Activated T-cell treated with anti-CD3 and anti-CD28 coated beads for 48 hours (primary cell): ENCODE measurements at places on chromosomes 5 and 9.

- no peak for DNase-seq
These were observed 354.5 kb upstream of the IZUMO3 start for GRCh38 chr9:24900179-24900578.

- DNase-seq: no peak
These were observed 13.2 kb downstream of the ZFAND5 start for GRCh38 chr9:72351538-72352453.

GRCh38 chr5:17666726-17667235 lies 32.5 kb downstream of the TAF11L14 start:
- no peak for DNase-seq

DNA sequence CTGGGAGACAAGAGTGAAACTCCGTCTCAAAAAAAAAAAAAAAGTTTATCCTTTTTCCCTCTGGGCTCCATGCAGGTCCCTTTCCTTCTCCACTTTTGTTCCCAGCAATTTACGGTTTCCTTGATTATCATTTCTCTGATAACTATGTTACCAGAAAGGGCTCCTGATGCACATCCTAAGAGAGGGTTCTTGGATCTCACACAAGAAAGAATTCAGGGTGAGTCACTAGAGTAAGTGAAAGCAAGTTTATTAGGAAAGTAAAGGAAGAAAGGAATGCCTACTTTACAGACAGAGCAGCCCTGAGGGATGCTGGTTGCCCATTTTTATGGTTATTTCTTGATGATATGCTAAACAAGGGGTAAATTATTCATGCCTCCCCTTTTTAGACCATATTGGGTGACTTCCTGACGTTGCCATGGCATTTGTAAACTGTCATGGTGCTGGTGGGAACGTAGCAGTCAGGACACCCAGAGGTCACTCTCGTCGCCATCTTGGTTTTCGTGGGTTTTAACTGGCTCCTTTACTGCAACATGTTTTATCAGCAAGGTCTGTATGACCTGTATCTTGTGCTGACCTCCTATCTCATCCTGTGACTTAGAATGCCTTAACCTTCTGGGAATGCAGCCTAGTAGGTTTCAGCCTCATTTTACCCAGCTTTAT lies 13.5 kb upstream of the MELK start:
- DNase-seq: no peak

- no peak for DNase-seq
These were observed 5.3 kb downstream of the SLC1A1 start for GRCh38 chr9:4495537-4495936.

DNA sequence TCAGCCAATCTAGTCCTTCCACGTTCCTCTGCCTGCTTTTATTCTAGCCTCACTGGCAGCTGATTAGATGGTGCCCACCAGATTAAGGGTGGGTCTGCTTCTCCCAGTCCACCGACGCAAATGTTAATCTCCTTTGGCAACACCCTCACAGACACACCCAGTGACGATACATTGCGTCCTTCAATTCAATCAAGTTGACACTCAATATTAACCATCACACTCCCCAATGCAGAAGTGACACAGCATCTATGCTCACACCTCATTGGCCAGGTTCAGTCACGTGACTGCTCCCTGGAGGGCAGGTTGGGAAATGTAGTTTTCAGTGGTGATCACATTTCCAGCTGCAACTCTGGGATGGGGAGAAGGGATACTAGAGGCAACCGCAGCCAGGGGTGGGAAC lies 13.0 kb downstream of the SUSD3 start:
- DNase-seq: no peak

DNA sequence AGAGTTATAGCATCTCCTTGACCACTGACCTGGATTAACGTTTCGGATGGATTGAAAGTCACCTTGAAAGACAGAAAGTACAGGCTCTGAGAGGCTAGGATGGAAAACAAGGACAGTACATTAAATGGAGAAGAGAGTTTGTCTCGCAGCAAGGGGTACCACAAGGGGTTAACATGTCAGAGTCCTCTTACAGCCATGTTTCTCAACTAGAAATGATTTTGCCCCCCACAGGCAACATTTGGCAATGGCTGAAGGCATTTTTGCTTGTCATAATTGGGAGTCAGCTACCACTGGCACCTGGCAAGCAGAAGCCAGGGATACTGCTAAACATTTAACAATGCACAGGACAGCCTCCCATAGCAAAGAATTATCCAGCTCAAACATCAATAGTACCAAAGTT lies 90.8 kb upstream of the EQTN start:
- DNase-seq: no peak

GRCh38 chr5:154351141-154351540 lies 94.7 kb upstream of the SAP30L start:
- DNase-seq: no peak

DNA sequence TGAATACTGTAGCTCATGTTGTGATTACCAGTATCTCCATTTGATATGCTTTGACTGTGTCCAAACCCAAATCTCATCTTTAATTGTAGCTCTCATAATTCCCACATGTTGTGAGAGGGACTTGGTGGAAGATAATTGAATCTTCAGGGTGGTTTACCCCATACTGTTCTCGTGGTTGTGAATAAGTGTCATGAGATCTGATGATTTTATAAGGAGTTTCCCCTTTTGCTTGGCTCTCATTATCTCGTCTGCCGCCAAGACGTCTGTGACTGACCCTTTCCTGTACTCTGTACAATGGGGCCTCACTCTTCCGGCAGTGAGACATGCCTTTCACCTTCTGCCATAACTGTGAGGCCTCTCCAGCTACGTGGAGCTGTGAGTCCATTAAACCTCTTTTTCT lies 59.3 kb downstream of the TRIO start:
- DNase-seq: no peak

DNA sequence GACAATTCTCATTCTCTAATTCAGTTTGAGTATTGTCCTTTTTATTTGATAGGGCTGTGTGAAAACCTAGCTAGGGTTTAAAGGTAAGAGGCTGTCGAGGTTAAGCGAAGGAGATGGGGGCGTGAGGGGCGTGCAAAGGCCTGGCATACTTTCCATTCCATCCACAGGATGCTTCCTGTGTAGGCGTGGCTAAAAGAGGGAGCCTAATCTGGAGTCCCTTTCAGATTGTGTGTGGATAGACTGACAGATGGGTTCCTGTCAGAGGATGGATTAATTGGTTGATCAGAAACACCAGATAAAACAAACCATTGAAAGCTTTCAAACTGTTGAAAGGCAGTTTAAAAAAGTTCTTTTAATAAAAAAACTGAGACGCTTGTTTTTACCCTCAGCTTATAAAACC lies 1.1 kb upstream of the ELL2 start:
- no peak for DNase-seq

GRCh38 chr5:40227366-40227765 lies 452.3 kb upstream of the PTGER4 start:
- DNase-seq: no peak

GRCh38 chr9:85516455-85516854 lies 225.3 kb downstream of the AGTPBP1 start:
- DNase-seq: no peak

DNA sequence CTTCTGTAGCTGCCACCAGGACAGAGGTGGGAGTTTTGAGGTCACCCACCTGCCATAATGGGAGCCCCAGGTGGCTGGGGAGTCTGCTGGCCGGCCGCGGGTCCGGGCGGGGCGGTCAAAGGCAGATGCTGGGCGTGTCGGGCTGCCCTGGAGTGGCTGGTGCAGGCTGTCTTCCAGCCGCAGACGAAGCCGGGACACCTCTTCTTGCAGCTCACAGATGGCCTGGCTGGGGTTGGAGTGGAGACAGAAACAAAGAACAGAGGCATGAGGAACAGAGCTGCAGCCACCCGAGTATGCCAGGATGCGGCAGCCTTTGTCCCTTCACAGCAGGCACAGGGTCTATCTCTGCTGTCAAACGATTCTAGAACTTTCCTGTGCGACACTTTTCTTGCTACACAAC lies 18.0 kb downstream of the ORM2 start:
- no peak for DNase-seq

- no peak for DNase-seq
These were observed 437 bp upstream of the TRIM41 start for GRCh38 chr5:181222630-181223057.

- no peak for DNase-seq
These were observed 220.8 kb downstream of the SNX18 start for GRCh38 chr5:54738118-54738972.

DNA sequence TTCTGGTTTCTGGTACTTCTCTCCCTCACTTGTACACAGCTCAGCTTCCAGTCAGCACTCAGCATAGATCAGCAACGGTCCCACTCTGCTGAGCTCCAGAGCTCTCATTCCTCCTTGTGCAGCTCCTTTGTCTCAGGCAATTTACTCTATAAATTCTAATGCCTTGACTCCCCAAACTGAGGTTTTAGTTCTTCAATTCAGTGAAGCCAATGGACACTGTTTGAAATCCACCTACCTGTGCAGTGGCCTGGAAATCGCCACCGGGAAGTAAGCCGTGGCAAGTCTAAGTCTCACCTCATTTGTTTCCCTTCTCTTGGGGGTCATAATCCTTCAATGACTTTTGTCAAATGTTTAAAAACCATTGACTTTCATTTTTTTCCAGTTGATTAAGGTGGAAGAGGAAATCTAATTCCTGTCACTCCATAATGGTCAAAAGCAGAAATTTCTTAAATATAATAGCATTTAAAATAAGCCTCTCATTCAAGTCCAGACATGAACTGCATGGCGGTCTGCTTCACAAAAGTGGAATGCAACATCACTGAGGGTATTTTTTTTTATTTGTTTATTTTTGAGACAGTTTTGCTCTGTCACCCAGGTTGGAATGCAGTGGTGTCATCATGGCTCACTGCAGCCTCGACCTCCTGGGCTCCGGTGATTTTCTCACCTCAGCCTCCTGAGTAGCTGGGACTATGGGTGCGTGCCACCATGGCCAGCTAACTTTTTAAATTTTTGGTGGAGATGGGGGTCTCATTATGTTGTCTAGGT lies 79.6 kb downstream of the C7 start:
- DNase-seq: no peak

- no peak for DNase-seq
These were observed 1200.6 kb upstream of the NUDT12 start for GRCh38 chr5:104763216-104763615.

- DNase-seq: no peak
These were observed 268.8 kb upstream of the NREP start for GRCh38 chr5:112025757-112026156.

- no peak for DNase-seq
These were observed 1.8 kb downstream of the MARVELD2 start for GRCh38 chr5:69416699-69417098.

DNA sequence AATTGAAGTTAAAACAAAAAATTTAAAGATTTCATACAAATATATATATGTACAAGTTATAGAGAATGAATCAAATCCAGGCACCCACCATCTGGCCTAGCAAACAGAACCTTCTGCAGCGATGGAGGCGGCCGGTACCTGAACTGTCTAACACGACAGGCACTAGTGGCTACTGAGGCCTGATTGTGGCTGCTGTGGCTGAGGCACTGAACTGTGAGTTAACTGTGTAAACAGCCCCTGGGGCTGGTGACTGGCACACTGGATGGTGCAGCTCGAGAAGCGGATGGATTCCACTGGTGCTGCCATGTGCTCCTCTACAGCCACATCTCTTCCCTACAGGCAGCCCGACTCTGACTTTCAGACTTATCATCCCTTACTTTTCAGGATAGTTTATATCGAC lies 82.4 kb downstream of the RAPGEF1 start:
- DNase-seq: no peak

DNA sequence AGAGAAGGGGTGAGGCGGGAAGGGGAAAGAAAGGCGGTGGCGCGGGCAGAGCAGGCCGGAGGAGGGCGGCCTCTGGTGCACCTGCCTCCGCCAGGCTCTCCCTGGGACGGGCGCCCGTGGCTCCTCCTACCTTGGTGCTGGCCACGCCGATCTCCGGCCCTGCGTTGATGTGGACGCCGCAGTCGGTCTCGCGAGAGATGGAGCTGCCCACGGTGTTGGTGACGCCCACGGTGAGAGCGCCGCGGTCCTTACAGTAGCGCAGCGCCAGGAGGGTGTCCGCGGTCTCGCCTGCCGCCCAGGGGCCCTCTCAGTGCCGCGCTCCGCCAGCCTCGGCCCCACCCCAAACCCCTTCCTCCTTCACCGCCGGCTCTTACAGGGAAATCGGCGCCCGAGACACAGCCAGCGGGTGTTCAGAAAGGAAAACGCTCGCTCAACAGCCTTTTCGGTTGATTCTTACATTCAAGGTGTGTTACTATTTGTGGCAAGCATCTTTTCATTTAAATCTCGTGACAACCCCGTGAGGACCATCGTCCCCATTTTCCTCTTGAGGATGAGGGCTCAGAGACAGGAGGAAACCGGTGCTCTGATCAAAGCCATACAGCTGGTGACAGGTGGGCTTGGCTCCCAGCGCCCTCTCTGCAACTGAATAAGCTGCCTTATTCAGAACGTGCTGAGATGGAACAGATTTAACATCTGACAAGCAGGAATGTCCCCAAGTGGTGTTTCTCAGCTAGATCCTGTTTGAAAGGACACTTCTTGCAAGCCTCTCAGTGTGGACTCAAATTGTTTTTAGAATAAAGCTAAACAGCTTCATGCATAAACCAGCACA lies 22.0 kb upstream of the MAPK9 start:
- DNase-seq: peak; percentile 74

DNA sequence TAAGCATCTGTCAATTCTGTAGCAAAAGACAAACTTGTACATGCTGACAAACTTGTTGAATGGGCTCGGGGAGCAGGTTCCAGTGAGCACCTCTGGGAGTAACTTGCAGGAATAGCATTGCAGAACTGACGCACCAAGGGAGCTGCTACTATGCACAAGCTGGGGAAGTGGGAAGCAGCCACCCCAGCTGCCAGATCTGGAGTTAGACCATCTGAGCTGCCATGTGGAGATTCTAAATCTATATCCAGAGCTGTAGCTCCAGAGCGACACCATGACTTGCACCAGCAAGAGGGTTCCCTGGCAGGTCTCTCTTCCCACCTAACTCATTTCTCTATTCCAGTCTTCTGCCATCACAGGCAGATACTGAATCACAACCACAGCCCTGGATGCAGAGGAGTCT lies 346.0 kb upstream of the PANK3 start:
- no peak for DNase-seq

GRCh38 chr9:94927048-94927761 lies 200.7 kb downstream of the AOPEP start:
- no peak for DNase-seq

- no peak for DNase-seq
These were observed 28.7 kb upstream of the DAP start for GRCh38 chr5:10789726-10790125.

DNA sequence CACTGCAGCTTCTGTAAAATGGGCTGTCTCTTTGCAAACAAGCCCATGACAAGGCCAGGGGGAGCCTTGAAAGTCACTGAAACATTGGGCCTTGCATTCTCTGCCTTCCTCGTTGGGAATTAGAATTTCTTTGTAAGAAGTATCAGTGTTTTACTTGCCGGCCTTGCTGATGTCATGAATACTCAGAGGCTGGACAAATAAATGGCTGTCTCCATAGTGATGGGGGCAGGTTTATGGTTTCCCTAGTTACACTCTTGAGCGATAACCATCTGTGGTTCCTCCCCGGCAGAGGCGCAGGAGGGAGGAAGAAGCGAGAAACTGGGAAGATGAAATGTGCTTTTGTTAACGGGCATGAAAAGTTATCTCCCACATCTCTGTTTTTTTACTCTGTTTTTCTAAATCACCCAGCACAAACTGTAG lies 272.7 kb upstream of the PANK3 start:
- DNase-seq: no peak

- DNase-seq: no peak
These were observed 330.6 kb downstream of the DEPDC1B start for GRCh38 chr5:60369391-60369790.
